ENCODE measurements at places on chromosomes 6 and 20. TPM values are rescaled to one million over a fixed set of nuclear protein-coding genes. Genes with fewer than 3 reads are reported as not detected.

SLC22A16 gene
- total RNA-seq, result not detected

DYNLT2 gene
- total RNA-seq, result 1.5 TPM

CBLN4 gene
- not detected for total RNA-seq

ZC2HC1B gene
- not detected for total RNA-seq

BHLHE23 gene
- not detected for total RNA-seq

ZNF391 gene
- total RNA-seq, result 1.9 TPM

CDSN gene
- 0.17 TPM for total RNA-seq

CLPSL2 gene
- total RNA-seq, result not detected

PACRG gene
- 3.2 TPM for total RNA-seq

PFDN4 gene
- 22.2 TPM for total RNA-seq

PGBD1 gene
- total RNA-seq, result 1.8 TPM

CCR6 gene
- 1.3 TPM for total RNA-seq

PEX7 gene
- total RNA-seq, result 11.2 TPM

GPX5 gene
- not detected for total RNA-seq

ZKSCAN4 gene
- 6.4 TPM for total RNA-seq

GJA10 gene
- total RNA-seq, result not detected

SDCBP2 gene
- total RNA-seq, result 176 TPM

TJAP1 gene
- total RNA-seq, result 41.0 TPM

CLDN20 gene
- 0.23 TPM for total RNA-seq

GNAS-AS1 gene
- total RNA-seq, result 1.6 TPM

MCCD1 gene
- total RNA-seq, result not detected

SUMO4 gene
- total RNA-seq, result 1.3 TPM

SLC17A2 gene
- not detected for total RNA-seq

RAB44 gene
- 0.75 TPM for total RNA-seq

MYLK4 gene
- 0.63 TPM for total RNA-seq

ENPP1 gene
- 4.5 TPM for total RNA-seq

EPB41L2 gene
- 110 TPM for total RNA-seq

SCUBE3 gene
- total RNA-seq, result 0.37 TPM

PLTP gene
- 111 TPM for total RNA-seq

FAM209B gene
- total RNA-seq, result 0.32 TPM

RCAN2 gene
- total RNA-seq, result 61.7 TPM

FOXF2 gene
- total RNA-seq, result 3.6 TPM

CPXM1 gene
- 6.8 TPM for total RNA-seq
